T-helper 1 cell (primary cell): ENCODE measurements at places on chromosomes 1 and 21.
A peak's percentile ranks its signal among the peaks of the same experiment; 100 is the strongest.

GRCh38 chr1:164707868-164708331 is 148.9 kb downstream of the PBX1 start:
- no peak for DNase-seq

DNA sequence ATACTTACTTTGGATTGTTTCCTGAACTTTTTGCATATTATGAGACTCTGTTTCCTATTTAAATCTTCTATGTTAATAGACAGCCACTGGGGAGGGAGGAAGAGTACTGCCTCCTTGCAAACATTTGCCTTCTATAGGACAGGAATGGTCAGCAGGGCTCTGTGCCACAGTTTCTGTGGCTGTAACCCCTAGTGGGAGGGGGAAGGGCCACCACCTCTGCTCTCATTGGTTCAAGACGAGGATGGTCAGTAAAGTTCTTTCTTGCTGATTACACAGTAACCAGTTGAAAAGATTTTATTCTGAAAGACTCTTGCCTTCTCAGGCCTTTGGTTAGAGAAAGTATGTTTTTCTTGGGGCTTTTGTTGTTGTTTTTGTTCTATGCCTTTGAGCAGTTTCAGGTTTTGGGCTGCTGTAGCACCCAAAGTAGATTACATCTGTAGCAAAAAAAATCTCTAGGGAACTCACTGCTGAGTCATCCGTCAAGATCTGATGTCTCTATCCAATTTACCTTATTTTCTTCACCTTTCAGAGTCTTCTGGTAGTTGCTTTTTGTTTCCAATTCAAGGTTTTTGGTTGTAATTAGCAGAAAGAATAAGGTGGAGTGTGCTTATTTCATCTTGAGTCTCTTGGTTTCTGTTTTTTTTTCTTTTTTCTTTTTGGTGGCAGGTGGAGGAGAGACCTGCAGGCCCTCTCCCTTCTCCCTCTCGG is 23.1 kb downstream of the SLC35A3 start:
- DNase-seq, result no peak

DNA sequence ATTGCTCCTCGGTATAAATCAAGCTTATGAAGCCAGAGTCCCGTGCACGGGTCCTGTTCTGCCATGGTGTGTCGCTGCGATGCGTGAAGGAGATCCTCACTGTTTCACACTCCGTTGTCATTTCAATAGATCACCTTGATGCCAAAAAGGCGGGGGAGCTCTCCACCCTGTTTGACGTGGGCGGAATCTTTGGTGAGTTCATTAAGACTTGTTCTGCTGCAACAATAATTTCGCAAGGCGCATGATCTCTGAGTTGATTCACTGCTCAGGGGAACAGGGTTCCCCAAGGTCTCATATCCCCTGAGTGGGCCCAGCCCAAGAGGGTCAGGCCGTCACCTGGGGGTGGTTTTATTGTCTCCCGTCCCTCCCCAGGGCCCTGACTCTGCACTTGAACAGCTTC is 50.0 kb downstream of the SLC37A1 start:
- DNase-seq, result no peak

DNA sequence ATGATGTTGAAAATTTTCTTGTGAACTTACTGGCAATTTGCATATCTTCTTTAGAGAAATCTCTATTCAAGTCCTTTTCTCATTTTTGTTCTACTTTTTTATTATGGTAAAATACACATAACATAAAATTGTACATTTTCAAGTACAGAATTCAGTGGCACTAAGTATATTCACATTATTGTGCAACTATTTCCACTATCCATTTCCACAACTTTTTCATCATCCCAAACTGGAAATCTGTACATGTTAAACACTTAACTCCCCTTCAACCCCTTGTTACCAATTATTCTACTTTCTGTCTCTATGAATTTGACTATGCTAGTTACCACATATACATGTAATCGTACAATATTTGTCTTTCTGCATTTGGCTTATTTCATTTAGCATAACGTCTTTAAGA is 19.4 kb downstream of the EPS15 start:
- no peak for DNase-seq

GRCh38 chr1:212293579-212293978 is 8.4 kb downstream of the PPP2R5A start:
- DNase-seq, result no peak

DNA sequence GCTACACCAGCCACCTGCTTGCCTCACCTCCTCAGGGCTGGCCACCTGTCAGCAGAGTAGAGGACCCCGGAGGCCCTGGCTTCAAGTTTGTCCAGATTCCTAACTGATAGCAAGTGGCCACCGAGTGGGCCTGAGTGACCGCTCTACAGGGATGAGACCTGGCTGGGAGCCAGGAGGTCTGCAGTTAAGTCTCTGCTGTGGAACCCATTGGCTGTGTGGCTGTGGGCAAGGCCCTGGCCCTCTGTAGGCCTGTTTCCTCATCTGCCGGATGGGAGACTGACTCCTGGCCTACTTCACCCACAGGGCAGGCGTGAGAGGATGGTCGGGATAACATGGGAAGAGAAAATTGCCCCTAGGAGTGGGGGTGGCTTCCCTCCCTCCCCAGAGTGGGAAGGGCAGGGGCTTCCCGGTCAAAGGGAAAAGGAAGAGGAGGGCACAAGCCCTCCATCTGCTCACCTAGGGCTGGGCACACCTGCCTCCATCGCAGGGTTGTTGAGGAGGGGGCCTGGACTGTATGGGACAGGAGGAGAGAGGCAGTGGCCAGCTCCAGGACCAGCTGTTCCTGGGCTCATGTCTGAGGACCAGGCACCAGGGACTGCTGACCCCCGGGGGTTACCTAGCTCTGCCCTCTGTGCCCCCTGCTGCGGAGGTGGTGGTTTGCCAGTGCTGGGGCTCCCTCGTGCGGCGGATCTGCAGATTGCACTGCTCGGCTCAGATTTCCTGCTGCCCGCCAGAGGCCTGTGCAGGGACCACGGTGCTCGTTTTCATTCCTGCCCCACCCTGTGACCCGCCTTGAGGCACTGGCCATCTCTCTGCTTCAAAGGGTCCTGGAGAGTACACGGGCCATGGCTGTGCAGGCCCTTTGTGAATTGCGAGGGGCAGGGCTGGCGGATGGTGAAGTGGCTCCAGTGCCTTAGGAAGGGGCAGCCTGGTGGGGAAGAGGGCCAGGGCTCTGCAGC is 9.1 kb upstream of the MTFR1L start:
- DNase-seq, result peak; percentile 75

DNA sequence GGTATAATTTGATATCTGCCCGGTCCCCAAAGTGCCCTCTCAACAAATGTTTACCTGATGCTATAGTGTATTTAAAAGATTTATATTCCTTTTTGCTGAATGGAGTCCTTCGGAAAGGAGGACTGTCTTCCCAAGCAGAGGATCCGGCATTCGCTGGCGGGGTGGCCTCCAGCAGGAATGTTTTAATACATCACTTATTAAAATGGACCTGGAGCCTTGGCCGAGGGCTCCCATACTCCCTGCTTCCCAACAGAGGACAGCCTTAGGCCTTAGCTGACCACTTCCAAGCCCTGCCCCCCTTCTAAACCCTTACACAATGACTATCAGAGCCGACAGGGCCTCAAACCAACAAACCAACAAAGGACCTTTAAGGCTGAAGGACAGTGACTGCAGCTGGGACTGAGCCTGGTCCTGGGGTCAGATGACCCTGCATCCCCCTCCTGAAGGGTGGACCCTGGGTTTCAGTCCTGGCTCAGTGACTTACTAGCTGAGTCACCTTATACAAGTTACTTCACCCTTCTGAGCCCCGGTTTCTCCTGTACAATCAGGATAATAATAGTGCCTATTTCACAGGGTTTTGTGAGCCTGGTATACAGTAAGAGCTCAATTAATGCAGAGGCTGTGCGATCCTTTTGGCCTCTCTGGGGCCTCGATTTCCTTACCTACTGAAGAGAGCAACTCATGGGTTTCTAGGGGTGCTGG is 5.6 kb downstream of the CAMK2N1 start:
- no peak for DNase-seq

GRCh38 chr1:17847111-17847510 is 92.0 kb downstream of the ACTL8 start:
- DNase-seq, result no peak

DNA sequence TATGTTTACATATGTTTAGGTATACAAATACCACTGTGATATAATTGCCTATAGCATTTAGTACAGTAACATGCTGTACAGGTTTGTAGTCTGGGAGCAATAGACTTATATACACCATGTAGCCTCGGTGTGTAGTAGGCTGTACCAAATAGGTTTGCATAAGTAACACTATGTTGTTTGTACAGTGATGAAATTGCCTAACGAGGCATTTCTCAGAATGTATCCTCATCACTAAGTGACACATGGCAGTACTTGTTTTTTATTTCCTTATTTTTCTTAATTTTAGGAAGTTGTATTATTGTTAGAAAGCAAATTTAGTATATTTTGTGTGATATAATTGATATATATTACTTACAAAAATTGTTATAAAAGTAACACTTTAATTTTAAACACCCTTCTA is 840.9 kb downstream of the LTN1 start:
- no peak for DNase-seq

DNA sequence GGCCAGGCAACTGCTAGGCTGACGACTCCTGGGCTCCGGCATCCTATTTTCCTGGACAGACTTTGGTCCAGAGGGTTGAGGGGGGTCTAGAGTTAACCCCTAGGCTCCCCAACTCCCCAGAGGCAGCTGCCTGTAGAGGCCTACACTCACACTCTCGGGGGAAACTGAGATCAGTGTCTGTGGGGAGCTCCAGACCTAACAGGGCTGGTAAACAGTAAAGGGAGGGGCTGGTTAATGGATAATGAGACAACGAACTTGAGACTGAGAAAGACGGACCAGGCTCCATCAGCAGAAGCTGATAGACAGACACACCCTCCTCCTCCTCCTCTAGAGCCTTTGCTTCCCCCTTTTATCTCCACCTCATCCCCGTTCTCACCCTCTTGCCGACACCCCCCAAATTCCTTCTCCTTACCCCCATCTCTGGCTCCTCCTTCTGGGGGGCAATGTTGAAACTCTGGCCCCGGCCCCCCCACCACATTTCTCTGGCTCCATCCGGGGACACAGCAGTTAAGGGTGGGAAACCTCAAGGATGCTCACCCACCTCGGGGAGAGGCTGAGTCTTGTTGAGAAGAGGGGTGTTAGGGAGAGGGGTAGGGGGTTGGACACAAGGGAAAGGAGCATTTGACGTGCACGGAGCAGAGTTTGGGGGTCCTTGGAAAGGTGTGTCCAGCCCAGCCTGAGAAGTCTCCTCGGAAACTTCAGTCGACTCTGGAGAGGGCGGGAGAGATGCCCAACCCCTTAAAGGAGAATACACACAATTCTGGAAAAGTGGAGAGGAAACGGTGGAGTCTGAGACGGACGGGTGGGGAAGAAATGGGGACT is at the start of gene MTMR11:
MTMR11 (minus strand) TSS at position 710 of the 822 bp plus-strand sequence; CDS start at position 478, 232 bp downstream.
- no peak for DNase-seq

DNA sequence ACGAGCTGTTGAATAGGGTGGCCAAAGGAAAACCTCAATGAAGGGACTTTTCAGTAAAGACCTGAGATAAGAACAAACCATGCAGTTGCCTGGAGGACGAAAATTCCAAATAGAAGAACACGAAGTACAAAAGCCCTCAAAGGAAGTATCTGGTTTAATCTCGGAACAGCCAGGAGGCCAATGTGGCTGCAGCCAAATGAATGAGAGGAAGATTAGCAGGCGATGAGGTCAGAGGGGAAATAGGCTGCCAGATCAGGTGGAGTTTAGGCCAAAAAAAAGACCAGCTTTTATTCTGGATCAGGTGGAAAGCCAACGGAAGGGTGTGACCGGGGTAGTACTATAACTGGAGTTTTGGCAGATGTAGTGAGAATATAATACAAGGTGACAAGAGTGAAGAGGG is 43.7 kb downstream of the SRSF11 start:
- DNase-seq, result no peak

DNA sequence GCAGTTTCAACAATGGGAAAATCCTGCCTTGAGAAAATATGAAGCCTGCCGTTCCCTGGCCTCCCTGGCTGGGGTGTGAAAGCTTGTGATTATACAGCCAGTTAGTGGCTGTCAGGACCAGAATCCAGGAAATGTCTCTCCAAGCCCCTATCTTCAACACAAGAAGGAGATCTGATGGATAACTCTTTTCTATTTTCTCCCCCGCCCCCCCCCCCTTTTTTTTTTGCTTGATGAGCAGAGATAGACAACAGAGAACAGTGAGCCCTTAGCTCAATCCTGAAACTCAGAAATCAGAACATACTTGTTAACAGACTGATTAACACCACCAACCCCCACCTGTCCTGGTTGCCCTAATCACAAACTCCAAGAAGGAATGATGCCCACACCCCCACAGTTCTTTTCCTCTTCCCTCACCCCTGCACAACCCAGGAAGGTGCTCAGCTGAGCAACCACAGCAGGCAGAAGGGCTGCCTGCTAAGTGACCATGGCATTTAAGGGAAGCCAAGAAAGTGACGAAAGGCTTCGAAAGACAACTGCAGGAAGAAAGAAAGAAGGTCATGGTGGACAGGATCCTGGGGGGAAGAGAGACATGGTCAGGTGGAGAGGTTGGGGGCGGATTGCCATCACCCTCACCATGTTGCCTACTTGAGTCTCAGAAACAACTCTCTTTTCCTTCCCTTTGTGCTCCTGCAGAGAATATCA is 12.3 kb upstream of the DENND2D start:
- no peak for DNase-seq

DNA sequence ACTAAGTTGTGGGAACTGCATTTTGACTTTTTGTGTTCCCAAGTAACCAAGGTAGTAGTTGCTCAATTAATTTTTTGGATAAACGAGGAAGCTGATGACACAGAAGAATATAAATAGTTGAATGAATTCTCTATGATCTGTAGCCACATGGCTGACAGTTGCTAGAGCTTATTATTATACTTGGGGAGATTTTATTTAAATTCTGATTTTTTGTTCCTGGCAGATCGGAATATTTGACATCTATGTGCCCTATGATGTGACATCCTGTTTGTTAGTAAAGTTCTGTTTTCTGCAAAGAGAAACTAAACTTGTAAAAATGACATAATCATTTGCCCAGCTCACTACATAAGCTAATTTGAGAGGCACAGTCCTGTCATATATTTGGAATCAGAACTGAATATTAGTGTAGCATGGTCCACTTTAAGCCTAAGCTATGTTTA is 9.7 kb upstream of the LYST start:
- DNase-seq, result no peak

DNA sequence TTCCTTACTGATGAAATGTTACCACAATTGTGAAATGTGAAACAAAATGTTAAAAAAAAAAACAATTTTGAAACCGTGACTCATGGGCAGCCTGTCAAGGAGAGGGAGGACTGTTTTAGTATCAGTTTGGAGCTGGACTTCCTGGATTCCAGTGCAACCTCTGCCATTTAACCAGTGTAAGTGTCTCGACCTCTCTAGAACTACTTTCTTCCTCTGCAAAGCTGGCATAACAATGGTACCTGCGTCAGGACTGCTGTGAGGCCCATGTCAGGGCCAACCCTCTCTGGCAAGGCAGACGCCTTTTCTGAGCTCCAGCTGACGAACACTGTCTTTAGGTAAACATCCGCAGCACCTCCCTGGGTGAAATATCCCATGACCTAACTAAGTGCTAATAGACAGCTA is 20.9 kb downstream of the URB1 start:
- DNase-seq, result peak; percentile 34
